NCI-H1417 treated with DMSO at 0.1 percent for 48 hours (cell line): ENCODE measurements at places on chromosomes 7 and 10.

DNA sequence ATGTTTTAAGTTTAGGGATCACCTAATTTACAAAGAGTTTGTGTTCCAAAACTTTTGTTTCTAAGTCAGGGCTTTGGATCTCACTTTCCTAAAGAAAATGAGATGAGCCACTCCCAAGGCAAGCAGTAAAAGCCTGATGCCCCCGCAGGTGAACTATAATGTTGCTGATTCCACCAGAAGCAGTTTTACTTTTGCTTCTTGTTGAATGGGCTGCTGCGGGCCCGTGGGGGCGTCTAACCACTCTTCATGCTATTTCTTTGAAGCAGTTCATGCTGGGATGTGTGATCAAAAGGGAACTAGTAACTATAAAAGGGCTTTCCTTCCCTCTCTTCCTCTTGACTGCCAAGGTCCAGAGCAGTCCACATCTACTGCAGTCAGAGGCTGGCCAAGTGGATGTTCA, 118.7 kb upstream of the NEBL start:
- no peak for DNase-seq

- DNase-seq, result no peak
These were observed 14.6 kb downstream of the PARP12 start for GRCh38 chr7:140048138-140048537.

GRCh38 chr7:6571160-6571779, 6.0 kb upstream of the ZDHHC4 start:
- no peak for DNase-seq

DNA sequence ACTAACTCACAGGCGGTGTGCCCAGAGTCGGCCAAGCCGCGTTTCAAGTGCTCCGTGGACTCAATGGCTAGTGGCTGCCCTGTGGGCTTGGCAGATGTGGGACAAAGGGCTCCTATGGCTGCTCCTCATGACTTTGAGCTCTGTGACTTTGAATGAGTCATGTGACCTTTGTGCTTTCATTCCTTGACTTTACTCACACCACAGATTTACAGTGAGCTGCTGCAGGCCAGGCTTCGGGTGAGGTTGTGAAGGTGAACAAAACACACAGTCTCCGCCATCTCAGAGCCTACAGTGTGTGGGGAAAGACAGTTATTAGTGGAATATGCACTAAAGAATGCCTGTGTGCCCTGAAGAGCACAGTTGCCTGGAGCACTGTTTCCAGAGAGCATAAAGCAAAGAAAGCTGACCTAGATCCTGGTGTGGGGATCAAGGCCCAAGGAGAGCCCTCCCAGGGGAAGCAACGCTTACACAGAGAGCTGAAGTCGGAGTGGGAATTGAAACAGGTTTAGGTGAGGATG, 29.7 kb upstream of the PLEKHA1 start:
- DNase-seq, result no peak

DNA sequence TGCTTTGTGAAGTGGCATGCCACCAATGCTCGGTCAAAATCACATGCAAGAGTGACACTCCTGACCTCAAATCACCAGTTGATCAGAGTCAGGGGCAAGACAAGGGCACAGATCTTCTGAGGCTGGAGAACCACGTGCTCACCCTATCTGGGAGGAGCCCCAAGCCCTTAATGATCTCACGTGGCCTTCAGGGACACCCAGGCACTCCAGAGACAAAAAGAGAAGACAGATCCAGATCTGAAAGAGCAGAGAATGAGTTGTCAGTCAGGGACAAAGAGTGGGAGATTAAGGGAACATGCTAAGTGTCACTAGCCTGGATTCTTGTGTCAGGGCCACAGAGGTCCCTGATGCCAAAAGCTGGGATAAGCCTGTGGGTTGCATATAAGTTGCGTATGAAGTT, 134.3 kb downstream of the PLXNA4 start:
- DNase-seq, result no peak

- no peak for DNase-seq
These were observed 17.5 kb downstream of the GBF1 start for GRCh38 chr10:102262744-102263370.

DNA sequence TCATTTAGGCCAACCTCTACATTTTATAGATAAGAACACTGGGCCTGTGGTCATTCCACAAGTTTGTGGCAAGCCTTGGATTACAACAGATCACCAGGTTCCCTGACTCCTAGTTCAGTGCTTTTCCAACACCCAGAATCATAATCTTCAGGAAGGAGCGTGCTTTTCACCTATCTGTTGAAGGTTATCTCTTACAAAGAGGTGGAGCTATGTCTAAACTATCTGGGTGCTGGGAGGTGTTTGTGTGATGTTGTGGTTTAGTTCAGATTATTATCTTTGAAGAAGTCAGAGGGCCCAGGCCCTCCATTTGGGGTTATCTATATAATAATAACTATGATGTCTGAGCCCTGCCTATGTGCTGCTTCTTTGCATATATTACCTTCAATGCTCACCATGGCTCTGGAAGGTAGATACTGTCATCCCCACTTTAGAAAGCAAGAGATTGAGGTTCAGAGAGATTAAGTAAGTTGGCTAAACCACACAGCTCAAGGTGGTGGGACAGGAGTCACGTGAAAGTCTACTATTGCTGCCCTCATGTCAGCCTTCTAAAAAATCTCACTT, 24.0 kb downstream of the IL2RA start:
- no peak for DNase-seq

GRCh38 chr10:102227050-102227449, 951 bp downstream of the ELOVL3 start:
- DNase-seq, result no peak

DNA sequence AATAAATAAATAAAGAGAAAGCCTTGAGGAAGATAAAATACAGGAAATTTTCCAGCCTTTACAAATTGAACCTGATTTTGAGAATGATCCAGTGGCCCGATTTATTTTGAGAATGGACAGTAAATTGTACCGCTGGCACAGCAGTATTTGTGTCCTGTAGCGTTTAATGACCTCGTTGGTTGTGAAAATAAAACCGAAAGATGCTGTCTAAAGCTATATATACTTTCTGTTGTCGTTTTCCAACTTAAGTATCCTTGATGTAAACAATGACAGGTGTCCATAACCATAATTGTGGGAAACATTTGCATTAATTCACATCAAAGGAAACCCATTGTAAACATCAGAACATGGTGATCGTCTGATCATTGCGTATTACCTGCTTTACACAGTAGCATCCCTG, 38.8 kb downstream of the TBXAS1 start:
- DNase-seq, result no peak

- no peak for DNase-seq
These were observed 23.4 kb upstream of the PRKCQ start for GRCh38 chr10:6603142-6604125.

- DNase-seq, result no peak
These were observed 81.1 kb upstream of the GTF2IRD1 start for GRCh38 chr7:74372511-74373111.

DNA sequence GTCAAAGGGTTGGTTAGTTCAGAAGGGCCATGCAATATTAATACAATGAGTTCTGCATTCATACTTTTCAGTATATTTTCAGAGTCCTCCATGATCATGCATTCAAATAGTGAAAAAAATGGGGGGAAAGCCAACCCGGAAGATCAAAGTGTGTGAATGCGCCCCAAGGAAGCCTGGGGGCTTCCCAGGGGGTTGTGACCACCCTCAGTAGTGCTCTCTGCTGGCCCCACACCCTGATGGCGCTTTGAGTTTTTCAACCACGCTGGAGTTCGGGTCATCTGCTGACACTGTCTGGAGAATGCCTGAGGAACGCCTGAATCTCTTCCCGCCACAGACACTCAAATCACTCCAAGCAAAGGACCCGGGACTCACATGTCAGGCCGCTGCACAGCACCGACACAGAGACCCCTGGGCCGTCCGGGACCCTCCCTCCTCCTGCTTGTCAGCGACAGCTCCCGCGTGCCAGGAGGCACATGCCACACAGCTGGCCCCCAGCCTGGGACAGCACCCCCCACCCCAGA, 1.0 kb downstream of the TNS3 start:
- no peak for DNase-seq

DNA sequence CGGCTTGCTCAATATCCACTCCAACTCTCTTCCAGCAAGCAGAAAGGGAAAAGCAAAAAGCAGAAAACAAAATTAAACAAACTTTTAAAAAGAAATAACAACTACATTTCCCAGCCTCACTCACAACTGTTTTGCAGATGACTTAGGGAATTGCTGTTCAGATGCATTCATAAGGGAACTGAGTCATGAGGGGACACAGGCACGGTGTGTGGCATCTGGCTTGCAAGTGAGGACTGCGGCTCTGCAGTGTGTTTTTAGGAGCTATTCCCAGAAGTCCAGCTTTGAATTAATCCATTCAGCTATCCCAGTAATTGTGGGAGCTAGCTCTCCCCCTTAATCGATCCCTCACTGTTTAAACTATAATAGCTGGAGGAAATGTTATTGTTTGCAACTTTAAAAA, 30.3 kb downstream of the PTN start:
- no peak for DNase-seq

DNA sequence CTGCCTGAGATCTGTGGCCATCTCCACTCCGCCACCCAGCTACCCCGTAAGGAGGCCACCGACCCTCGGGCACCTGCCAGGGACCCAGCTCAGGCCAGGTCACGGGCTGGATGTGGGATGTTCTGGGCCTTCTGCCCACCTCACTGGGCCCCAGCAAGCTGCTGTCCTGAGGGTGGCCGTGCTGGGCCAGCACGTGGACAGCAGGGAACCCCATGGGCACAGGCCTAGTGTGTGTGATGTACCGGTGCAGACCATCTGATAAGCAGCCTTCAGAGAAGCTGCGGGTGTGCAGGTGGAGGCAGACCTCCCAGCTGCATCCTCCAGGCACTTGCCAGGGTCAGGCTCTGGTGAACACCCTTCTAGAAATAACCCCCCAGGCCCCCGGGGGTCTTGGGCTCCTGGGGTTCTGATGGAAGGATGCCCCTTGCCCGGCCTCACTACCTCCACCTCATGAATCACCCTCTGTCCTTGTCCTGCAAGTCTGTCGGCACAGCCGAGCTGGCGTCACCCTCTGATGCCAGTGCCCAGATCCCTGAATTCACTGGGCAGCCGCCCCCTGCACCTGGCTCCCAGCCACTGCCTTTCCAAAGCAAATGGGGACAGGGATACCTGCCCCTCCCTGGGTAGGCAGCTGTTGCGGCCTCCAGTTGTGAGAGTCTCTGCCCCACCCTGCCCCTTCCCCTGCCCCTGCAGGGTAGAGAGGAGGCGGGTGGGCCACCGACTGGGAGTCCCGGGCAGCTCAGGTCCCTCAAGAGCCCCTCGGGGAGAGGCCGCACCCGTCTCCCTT, 139.8 kb downstream of the FAM53B start:
- DNase-seq, result no peak

GRCh38 chr7:110071192-110071591, 1019.7 kb upstream of the LRRN3 start:
- no peak for DNase-seq

GRCh38 chr10:99979066-99979685, 30.6 kb downstream of the DNMBP start:
- DNase-seq, result no peak

DNA sequence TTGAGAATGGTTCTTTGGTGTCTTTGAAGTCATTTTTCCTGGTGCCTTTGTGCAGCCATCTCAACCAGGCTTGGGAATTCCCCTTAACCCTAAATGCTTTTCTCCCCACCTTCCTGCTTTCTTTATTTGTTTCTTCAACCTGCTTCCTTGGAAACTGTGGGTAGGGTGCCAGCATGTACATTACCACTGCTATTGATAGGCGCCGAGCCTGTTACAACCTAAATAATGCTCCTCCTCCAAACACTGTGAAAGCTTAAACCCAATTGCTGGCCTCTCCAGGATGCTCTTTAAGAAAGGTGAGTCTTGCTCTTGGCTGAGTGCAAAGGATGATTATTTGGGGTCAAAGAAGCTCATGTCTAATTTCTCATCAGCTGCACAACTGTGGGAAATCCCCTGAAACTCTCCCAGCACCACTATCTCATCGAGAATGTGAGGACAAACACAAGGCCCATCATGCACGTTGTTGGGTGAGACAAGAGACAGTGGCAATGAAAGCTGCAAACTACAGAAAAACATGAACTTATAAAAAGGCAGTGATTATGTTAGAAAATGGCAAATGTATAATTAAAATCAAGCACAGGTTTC, 285.5 kb upstream of the IGFBP3 start:
- DNase-seq, result no peak

GRCh38 chr7:77352665-77353406, 63.3 kb downstream of the GSAP start:
- no peak for DNase-seq

GRCh38 chr7:73871163-73872011, 10.4 kb downstream of the TMEM270 start:
- DNase-seq, result no peak

- DNase-seq, result no peak
These were observed 123.7 kb upstream of the FAM3C start for GRCh38 chr7:121519548-121520521.

DNA sequence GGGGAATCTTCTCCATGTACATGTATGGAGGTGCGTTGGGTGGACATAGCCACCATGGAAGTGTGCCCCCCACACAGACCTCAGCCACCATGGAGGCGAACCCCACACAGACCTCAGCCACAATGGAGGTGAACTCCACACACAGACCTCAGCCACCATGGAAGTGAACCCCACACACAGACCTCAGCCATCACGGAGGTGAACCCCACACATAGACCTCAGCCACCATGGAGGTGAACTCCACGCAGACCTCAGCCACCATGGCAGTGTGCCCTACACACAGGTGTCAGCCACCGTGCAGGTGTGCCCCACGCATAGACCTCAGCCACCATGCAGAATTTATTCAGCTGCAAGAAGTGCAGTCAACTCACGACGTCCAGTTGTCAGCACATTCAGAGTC, 339.7 kb downstream of the ACTR3B start:
- DNase-seq, result no peak

DNA sequence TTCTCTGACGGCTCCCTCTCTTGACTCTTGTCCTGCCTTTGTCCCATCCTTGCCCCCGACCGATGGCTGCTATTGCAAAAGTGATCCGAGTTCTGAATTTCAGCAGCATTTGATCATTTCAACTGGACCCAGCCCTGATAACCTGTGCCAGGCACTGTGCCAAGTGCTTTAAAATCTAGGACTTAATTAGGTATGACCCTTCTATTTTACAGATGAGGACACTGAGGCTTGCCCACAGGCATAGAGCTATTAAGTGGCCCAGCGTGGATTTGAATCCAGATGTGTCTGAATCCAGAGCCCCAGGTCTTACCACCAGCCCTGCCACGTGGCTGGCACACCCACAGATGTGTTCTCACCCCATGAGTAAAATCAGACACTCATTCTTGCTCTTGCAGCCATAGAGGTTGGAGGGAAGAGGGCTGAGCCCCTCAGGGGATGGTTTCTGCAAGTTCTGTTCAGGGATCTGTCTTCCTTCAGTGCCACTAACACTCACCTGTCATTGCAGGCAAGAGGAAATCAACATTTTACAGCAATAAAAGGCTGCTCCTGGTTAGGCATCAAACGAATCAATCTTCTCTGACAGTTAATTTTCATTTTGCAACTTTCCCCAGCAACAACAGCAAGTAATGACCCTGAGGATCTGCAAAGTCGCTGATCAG, 101.2 kb downstream of the GRID1 start:
- no peak for DNase-seq

GRCh38 chr10:113381981-113382509, 170.8 kb upstream of the HABP2 start:
- no peak for DNase-seq

GRCh38 chr7:115289971-115290370, 368.1 kb downstream of the MDFIC start:
- DNase-seq, result no peak
